Calu3 (cell line): ENCODE measurements at places on chromosomes 16 and 17.

- peak; percentile 78 for DNase-seq
- H3K4me1 ChIP-seq: peaks cover 11% of the 10 kb centered on the region
- peak within 1 kb of the TSS; percentile 93 for H3K4me3 ChIP-seq
- H3K27ac ChIP-seq: peak within 1 kb of the TSS; percentile 91
- no peaks in the 10 kb centered on the region for H3K27me3 ChIP-seq
- peaks cover 22% of the 10 kb centered on the region for H3K36me3 ChIP-seq
Observed at GRCh38 chr17:9644910-9645751, at the start of gene USP43. Gene USP43 (plus strand): TSS chr17:9645517. CDS start chr17:9645633, 116 bp downstream.

DNA sequence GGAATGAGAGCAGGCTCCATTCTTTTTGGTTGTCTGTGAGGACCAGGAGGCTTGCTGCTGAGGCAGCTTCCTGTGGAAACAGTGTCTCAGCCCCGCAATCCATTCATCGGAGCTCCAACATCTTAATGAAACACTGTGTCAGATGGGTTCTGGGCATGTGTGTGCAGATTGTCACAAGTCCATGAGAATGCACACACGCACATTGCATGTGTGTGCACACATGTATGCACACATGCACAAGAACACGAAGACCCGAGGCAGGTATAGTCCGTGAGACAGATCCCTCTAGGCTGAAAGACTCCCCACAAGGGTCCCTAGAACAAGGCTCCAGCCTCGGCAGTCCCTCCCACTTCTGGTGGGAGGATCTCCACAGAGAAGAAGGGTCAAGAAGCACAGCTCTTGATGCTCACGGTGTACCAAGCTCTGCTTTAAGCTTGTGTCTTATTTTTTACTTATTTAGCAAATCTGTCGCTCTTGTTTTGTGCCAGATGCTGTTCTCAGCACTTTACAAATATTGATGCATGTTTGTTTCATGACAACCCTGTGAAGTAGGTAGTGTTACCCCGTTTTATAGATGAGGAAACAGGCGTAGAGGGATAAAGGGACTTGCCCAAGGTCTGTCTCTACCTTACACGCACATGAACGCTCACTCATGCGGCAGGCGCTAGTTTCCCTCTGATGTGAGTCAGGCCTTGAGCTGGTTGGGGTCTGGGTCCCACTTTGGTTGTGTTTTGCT, 213.1 kb downstream of the SEC14L1 start:
- peaks cover 62% of the 10 kb centered on the region for H3K36me3 ChIP-seq
- no peak for DNase-seq
- no peak overlapping the region for H3K27ac ChIP-seq
- peaks cover 58% of the 10 kb centered on the region for H3K4me1 ChIP-seq
- no peak overlapping the region for H3K4me3 ChIP-seq

DNA sequence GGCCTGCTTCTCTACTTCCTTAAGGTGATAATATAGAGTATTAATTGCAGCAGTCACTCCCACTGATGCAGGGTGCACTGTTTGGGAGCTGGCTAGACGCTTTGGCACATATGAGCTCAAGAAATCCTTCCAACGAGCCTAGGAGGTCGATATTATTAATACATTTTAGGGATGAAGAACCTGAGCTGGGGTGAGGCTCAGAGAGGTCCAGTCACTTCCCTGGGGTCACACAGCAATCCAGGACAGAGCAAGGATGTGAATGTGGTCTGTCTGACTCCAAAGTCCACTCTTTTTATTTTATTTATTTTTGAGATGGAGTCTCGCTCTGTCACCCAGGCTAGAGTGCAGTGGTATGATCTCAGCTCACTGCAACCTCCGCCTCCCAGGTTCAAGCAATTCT, 156.4 kb upstream of the CDC42EP4 start:
- H3K4me3 ChIP-seq: no peak overlapping the region
- peaks cover under 1% of the 10 kb centered on the region for H3K4me1 ChIP-seq
- no peaks in the 10 kb centered on the region for H3K36me3 ChIP-seq
- no peak for DNase-seq

GRCh38 chr17:16255481-16255921, 38.5 kb downstream of the PIGL start:
- no peak overlapping the region for H3K27ac ChIP-seq
- peaks cover 8% of the 10 kb centered on the region for H3K4me1 ChIP-seq
- H3K27me3 ChIP-seq: no peaks in the 10 kb centered on the region
- DNase-seq: no peak
- no peaks in the 10 kb centered on the region for H3K36me3 ChIP-seq

- peak; percentile 28 for DNase-seq
- H3K4me3 ChIP-seq: no peak overlapping the region
- H3K36me3 ChIP-seq: no peaks in the 10 kb centered on the region
- peaks cover 8% of the 10 kb centered on the region for H3K4me1 ChIP-seq
Observed at GRCh38 chr16:59886021-59886420, 1151.9 kb upstream of the GOT2 start.

DNA sequence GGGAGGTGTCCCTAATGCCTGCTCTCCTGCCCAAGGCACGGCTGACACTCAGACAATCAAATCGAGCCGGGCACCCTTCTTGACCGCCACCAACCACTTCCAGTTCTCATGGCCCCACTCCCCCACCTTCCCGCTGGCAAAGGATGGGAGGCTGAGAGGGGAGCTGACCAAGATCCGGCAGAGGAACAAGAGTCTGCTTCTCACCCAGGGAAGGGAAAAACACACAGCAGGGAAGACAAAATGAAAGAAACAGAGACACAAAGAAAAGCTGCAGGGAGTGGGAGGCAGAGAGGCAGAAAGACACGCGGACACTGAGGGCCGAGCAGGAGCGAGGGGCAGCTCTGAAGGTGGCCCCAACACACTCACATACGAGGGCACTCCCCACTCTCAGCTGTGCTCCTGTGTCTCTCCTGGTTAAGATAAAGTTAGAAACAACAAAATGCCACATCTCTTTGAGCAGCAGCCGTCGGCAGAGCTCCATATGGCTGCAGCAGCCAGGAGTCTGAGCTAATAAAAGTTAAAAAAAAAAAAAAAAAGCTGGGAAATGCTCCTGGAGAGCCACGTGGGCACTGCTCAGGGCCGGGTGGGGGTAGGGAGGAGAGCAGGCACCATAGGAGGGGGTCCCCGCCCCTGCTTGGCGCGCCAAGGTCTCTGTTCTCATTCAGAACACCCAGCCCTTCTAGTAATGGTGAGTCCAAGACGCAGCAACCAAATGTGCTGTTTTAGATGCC, 7.4 kb downstream of the LRRC75A start:
- no peak overlapping the region for H3K4me3 ChIP-seq
- H3K4me1 ChIP-seq: peaks cover 20% of the 10 kb centered on the region
- DNase-seq: no peak
- peaks cover 4% of the 10 kb centered on the region for H3K36me3 ChIP-seq
- no peak overlapping the region for H3K27ac ChIP-seq

- H3K4me1 ChIP-seq: peaks cover 29% of the 10 kb centered on the region
- peak; percentile 70 for DNase-seq
- H3K4me3 ChIP-seq: no peak overlapping the region
Observed at GRCh38 chr16:81401035-81401950, 43.3 kb upstream of the CMIP start.

- H3K4me3 ChIP-seq: no peak overlapping the region
- no peaks in the 10 kb centered on the region for H3K4me1 ChIP-seq
- H3K27ac ChIP-seq: no peak overlapping the region
- no peaks in the 10 kb centered on the region for H3K27me3 ChIP-seq
- DNase-seq: no peak
Observed at GRCh38 chr16:26344240-26344776, 652.5 kb downstream of the HS3ST4 start.

DNA sequence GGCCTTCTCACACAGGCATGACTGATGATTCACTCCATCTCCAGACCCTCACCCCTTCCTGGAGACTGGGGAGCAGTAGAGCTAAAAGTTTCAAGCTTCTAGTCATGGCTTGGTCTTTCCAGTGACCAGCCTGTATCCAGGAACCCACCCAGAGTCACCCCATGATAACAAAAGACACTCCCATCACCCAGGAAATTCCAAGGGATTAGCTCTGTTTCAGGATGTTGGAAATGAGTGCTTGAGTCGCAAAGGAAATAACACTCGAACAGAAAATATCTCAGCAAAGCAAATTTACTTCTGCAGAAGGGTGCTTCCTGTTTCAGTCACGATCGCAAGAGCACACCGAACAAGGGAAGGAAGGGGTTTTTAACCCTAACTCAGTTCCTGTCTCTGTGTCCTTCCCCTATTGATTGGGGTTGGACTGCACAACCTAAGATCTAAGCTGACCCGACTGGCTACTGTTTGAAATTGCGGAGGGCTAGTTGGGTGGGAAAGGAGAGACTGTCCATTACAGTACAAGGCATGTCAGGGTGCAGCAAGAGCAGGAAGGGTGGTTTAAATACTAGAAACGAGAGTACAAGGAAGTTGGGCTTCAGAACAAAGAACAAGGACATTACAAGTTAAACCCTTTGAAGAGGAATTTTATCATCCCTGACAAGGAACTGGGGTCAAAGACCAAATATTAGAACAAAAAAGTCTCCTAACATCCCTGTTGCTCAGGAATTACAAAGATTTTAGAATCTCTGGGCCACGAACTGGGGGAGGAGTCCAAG, 224.4 kb upstream of the CACNG5 start:
- H3K4me1 ChIP-seq: peaks cover 16% of the 10 kb centered on the region
- H3K4me3 ChIP-seq: peak overlapping the region; percentile 33
- no peaks in the 10 kb centered on the region for H3K27me3 ChIP-seq
- peak overlapping the region; percentile 66 for H3K27ac ChIP-seq
- no peak for DNase-seq
- H3K36me3 ChIP-seq: no peaks in the 10 kb centered on the region

GRCh38 chr17:27919079-27919478, 25.9 kb upstream of the LYRM9 start:
- DNase-seq: no peak
- no peaks in the 10 kb centered on the region for H3K36me3 ChIP-seq
- H3K4me3 ChIP-seq: no peak overlapping the region
- H3K4me1 ChIP-seq: no peaks in the 10 kb centered on the region
- peaks cover 14% of the 10 kb centered on the region for H3K27me3 ChIP-seq
- H3K27ac ChIP-seq: no peak overlapping the region

DNA sequence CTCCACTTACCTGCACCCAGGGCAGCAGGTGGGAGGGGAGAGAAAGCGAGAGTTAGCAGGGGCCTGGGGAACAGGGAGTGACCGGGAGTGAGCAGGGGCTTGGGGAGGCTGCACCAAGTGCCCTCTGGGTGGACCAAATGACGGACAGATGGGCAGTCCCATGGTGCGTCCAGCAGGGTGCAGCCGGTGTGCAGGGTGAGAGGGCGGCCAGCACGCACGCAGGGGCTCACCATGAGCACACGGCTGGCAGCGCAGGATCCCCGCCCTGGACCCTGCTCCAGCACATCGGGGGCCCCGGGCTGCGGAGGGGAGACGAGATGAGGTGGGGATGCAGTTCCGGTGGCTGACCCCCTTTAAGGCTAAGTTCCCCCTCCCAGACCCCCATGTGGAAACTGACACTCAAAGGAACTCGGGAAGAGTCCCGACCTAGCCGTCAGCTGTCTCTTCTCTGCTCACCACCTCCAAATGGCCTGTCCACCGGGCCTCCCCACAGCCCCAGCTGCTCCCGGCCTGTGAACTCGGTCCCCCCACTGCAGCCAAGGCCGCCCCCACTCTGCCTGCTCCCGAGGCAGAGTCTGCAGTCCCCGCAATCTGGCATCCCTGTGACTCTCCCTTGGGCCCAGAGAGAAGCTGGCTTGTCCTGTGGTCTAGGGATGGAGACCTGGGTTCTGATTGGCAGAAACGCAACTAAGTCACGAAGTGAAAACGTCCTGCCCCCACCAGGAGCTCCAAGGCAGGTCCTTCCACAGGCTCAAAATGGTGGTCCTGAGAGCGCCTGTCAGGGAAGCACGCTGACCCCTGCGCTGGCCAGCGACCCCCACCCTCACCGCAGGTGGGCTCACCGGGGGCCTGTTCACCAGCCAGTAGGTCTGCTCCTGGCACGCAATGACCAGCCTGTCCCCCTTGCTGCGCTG, 2.9 kb downstream of the RGS11 start:
- peaks cover 6% of the 10 kb centered on the region for H3K36me3 ChIP-seq
- H3K27ac ChIP-seq: no peak overlapping the region
- peaks cover 31% of the 10 kb centered on the region for H3K27me3 ChIP-seq
- no peak for DNase-seq
- peaks cover 12% of the 10 kb centered on the region for H3K4me1 ChIP-seq

DNA sequence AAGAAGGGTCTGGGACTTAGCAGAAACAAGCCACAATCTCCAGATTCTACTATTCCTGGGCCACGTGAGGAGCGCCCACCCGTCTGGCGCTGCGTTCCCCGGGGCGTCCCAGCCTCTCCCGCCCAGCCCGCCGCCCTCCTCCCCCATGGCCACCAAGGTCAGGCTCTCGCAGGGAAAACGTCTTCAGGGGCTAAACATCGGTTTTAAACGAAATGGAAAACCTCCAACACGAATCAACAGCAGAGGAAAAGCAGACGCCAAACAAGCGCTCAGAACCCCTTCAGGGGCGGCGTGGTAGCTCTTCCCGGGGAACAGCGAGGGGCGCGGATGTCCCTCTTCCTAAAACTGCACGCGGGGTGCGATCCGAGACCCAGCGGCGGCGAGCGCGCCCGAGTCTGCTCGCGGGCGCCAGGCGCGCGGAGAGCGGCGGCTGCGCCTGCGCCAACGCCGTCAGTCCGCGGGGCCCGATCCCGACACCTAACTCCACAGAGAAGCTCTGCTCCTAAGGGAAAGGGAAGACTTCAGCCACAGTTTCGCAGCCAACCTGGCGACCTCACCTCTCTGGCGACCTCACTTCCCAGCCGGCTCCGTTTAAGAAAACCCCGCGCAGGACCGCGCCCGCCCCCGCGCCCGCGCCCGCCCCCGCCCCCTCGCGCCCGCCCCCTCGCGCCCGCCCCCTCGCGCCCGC, 505 bp upstream of the COG1 start:
- no peak overlapping the region for H3K27ac ChIP-seq
- H3K27me3 ChIP-seq: no peaks in the 10 kb centered on the region
- DNase-seq: peak; percentile 72

GRCh38 chr17:56867948-56868376, 34.0 kb downstream of the DGKE start:
- H3K36me3 ChIP-seq: no peaks in the 10 kb centered on the region
- DNase-seq: no peak
- H3K4me3 ChIP-seq: no peak overlapping the region
- H3K27me3 ChIP-seq: no peaks in the 10 kb centered on the region
- H3K4me1 ChIP-seq: no peaks in the 10 kb centered on the region

DNA sequence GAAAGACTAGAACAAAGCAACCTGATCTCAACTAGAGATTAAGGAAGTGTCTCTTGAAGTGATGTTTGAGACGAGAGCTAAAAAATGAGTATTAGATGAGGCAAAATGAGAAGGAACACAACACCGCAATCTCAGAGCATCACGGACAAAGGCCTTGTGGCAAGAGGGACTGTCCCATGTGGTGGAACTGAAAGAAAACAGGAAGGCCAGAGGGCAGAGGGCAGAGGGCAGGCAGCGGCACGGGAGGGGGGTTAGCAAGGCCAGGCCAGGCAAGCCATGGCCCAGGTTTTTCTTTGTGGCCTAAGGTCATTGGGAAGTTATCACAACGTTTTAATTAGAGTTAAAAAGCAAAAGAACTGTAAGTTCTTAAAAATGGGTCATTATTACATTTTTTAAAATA, 22.5 kb downstream of the RPA1 start:
- H3K4me3 ChIP-seq: no peak overlapping the region
- DNase-seq: no peak
- H3K36me3 ChIP-seq: peaks cover 14% of the 10 kb centered on the region
- no peaks in the 10 kb centered on the region for H3K27me3 ChIP-seq
- H3K4me1 ChIP-seq: no peaks in the 10 kb centered on the region
- no peak overlapping the region for H3K27ac ChIP-seq
